Stimulated activated CD4-positive, alpha-beta T cell treated with anti-CD3 and anti-CD28 coated beads, Interleukin-1b, Interleukin-23, amount 100 ng/mL, for 1 hour (primary cell): ENCODE measurements at places on chromosomes 2 and 18.

DNA sequence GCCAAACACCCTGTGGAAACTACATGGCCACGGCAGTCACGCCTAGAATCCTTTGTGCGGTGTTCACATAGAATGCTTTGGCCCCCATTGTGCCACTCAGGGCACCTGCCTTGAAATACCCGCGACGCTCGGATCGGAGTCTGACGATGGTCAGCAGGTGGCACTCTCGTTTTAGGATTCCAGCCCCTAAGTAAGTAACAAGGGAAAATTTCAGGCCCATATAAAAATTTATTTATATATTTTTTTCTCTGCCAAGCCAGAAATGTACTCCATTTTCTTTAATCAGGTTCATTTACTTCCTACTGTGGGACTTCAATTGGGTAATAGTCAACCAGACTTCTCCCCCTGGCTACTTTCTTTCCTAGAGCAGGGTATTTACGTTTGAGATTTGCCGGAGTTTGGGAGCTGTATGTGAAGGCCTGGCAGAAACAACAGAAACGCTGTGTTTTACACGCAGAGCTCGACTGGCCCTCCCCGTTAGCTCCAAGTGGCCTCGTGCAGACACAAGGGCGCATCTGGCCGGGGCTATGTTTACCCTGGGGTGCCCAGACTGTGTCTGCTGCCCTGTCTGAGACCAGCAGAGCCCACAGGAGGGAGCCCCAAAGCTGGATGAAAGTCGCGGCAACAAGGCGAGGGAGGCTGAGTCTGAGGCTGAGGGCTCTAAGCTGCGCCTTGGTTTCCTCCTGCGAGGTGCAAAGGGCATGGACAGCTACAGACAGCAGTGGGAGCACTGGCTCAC, 41.6 kb downstream of the LRRC30 start:
- DNase-seq = no peak

GRCh38 chr2:219684721-219685689, 57.6 kb downstream of the SLC4A3 start:
- no peak for DNase-seq

DNA sequence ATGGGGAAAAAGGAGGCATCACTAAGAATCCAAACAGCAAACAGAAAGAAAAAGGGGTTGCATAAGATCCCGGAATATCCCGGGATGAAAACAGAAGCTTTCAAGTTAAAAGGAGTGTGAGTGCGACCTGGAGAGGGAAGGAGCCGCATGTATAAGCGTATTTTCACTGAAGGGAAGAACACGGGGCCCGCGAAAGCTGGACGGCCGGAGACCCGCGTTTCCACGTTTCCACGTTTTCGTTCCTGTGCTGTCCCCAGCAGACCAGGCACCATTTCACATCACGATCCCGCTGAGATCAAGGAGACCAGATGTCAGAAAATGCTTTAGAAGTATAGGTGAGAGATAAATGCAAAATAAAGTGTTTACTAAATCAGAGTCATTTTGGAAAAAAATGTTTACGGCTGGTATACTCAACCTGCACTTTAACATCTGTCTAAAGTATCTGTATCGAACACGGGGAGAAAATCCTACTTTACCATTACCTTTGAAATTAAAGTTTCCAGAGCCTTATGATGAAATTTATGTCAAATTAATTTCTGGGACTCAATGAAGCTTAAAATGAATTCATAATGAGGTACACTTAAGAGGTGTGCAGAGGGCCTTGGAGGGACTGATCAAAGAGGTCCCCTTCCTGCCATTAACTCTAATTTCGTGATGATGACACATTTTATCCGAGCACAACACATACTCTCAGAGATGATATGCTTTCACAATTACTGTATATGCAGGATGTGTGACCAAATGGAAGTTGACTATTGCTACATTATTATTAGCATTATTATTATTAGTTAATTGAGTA, 71.0 kb upstream of the SALL3 start:
- DNase-seq = no peak

DNA sequence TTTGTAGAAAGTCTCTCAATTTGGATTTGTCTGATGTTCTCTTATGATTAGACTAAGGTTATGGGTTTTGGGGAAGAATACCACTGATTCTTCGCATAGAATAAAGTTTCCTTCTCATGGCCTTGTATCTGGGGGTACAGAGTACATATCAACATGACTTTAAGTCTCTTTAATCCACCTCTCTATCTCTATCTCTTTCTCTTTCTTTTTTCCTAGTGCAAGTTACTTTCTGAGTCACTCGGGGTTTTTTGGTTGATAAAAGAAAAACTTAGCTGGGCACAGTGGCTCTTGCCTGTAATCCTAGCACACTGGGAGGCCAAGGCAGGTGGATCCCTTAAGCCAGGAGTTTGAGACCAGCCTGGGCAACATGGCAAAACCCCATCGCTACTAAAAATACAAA, 100.1 kb upstream of the MAP4K3 start:
- no peak for DNase-seq

DNA sequence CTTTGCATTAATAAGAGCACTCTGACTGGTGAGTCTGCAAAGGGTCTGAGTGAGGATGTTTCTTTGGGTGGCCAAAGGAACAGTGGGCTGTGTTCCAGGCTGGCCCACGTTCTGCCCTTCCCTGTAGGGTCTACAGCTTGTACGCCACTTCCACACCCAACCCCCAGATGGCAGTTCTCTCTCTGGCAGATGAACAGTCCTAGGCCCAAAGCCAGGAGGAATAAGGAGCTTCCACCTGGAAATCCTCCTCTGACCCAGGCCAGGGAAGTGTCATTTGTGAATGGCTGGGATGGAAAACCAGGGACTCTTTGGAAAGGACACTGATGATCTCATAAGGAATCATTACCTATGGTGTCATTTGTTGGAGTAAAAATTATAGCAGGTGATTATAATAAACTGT, 6.6 kb downstream of the OTOF start:
- DNase-seq = no peak

DNA sequence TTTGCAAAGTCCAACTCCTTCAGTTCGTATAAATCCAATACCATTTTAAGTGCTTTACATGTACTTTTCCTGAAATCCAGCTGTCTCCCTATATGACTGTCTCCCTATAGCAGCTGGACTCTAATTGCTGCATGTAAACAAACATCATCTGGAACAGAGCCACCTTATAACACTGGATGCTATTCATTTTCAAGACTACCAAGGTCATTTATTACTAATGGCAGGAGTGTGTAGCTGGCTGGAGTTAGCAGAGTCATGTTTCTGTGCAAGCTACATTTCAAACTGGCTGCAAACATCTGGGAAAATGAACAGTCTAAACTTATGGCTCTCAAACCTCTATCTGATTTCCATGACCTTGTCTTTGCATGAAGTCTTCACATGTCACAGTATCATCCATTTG, 575.2 kb downstream of the PIK3C3 start:
- DNase-seq = no peak

DNA sequence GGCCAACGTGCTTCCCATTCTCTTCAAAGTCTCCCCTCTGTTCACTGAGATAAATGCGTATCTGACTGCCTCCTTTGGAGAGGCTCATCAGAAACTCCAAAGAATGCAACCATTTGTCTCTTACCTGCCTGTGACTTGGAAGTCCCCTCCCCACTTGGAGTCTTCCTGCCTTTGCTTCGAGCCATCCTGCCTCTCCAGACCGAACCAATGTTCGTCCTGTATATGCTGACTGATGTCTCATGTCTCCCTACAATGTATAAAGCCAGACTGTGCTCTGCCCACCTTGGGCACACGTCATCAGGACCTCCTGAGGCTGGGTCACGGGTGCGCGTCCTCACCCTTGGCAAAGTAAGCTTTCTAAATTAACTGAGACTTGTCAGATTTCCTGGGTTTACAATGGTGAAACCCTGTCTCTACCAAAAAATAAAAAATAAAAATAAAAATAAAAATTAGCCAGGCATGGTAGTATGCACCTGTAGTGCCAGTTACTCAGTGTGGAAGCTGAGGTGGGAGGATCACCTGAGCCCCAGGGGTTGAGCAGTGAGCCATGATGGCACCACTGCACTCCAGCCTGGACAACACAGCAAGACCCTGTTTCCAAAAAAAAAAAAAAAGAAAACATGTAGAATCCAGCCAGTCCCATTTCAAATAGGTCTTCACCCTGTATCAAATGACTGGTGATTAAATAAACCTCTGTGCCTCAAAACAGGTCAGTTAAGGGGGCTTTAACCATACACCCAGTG, 29.0 kb downstream of the HDLBP start:
- no peak for DNase-seq
